ENCODE measurements at places on chromosomes 5 and 9.
A peak's percentile ranks its signal among the peaks of the same experiment; 100 is the strongest.

- peaks cover 4% of the 10 kb centered on the region for H3K4me1 ChIP-seq
- no peaks in the 10 kb centered on the region for H3K36me3 ChIP-seq
- no peak overlapping the region for H3K27ac ChIP-seq
- no peak for DNase-seq
Observed at GRCh38 chr9:99896119-99896518, 10.3 kb upstream of the STX17 start.

DNA sequence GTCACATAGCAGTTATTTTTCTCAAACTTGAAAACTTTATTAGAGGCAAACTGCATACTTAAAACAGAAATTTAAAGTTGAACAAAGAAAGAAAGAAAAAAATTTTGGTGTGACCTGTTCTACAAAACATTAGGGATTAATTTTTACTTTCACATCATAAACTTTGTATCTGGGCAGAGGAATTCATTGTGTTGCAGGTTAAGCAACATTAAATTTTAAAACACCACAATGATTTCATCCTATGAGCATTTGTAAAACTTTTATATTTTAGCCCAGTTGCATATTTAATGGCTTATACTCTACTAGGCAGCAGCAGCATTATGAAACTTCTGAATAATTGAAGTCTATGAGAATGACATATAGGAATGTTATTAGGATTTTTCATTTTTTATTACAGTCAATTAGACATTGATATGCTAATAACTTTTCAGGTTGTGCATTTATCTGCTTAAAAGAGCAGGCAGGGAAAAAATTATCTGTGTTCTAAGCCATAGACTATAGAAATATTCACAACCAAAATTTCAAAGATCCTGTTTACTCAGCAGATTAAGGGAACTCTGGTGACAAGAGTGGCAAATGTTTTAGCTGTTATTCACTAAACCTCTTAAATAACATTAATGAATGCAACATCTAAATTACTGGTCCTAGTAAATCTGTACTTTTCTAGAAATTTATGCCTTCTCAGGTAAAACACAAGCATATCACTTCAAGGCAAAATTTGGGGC is 1088.5 kb upstream of the CDH6 start:
- no peak overlapping the region for H3K27ac ChIP-seq
- no peaks in the 10 kb centered on the region for H3K4me1 ChIP-seq
- DNase-seq = no peak

DNA sequence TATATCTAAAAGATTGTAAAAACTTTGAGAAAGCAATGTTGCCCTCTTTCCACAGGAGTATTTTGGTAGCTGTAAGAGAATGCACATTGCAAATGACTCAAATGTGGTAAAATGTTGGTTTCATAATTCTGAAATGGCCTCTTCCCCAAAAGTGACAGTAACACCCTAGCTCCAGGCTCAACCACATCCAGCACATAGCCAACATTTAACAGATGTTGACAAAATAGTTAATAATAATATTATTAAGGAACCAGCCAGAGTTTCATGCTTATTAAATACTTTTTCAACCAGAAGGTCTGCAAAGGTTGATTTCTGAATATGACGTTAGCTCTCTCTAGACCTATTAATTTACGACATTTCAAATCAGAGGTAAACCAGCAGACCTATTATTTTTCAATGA is 1.3 kb downstream of the ANXA1 start:
- peaks cover 27% of the 10 kb centered on the region for H3K36me3 ChIP-seq
- H3K27ac ChIP-seq = peak overlapping the region; percentile 90

GRCh38 chr9:136787690-136788400 is 3.3 kb upstream of the TMEM141 start:
- peaks cover 5% of the 10 kb centered on the region for H3K27me3 ChIP-seq
- H3K36me3 ChIP-seq = peaks cover 3% of the 10 kb centered on the region
- DNase-seq = peak; percentile 82
- peak overlapping the region; percentile 3 for H3K4me3 ChIP-seq
- H3K4me1 ChIP-seq = peaks cover 23% of the 10 kb centered on the region

DNA sequence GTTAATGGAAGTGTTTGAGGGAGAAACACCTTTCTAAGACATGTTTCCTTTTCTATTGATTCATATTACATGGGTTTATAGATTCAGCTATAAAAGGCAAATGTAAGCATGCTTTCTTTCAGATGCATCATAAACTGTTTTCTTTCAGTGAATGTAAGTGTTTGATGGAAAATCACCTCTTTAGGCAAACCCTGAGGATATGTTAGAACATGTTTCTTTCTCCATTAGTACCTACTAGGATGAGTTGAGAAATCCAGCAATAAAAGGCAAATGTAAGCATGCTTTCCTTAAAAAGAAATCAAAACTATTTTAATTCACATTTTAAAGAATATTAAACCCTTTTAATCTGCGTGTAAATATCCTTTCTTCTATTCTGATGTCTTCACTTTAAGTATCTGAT is 31.6 kb downstream of the FNIP1 start:
- peaks cover 7% of the 10 kb centered on the region for H3K4me1 ChIP-seq
- no peak for DNase-seq
- no peak overlapping the region for H3K27ac ChIP-seq

GRCh38 chr5:132238169-132238744 is 10.6 kb upstream of the P4HA2 start:
- peaks cover 3% of the 10 kb centered on the region for H3K4me1 ChIP-seq
- peaks cover 8% of the 10 kb centered on the region for H3K27me3 ChIP-seq
- no peak overlapping the region for H3K4me3 ChIP-seq
- H3K36me3 ChIP-seq = no peaks in the 10 kb centered on the region

GRCh38 chr9:96258967-96259366 is 43.0 kb downstream of the HSD17B3 start:
- no peaks in the 10 kb centered on the region for H3K36me3 ChIP-seq
- H3K4me1 ChIP-seq = peaks cover 6% of the 10 kb centered on the region
- H3K27ac ChIP-seq = no peak overlapping the region
- no peak overlapping the region for H3K4me3 ChIP-seq
- DNase-seq = no peak
